ENCODE measurements at places on chromosomes 5 and 9.

- DNase-seq, result no peak
Measured at GRCh38 chr5:132747616-132748440, 602 bp downstream of the CCNI2 start.

GRCh38 chr5:150167908-150168307 lies 1.3 kb downstream of the CDX1 start:
- no peak for DNase-seq

DNA sequence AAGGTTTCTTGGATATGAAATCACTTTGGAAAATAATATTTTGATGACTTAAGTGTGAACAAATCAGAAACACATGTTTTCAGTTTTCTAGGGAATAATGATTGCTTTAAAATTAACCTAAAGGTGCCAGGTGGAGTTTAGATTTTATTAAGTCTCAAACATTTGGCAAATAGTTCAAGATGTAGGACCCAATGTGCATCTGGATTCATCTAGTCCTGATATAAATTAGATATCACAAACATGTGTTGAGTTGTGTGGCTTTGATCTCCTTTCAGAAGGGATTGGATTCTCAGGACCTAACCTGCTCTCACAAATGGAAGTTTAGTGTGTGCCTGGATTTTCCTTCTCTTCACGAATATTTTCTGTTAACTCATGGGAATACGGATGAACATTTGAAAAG lies 291.4 kb upstream of the ISL1 start:
- DNase-seq, result no peak

- DNase-seq, result no peak
Measured at GRCh38 chr5:10451137-10451824, 9.6 kb downstream of the ROPN1L start.

- no peak for DNase-seq
Measured at GRCh38 chr9:14869671-14870070, 40.6 kb downstream of the FREM1 start.

DNA sequence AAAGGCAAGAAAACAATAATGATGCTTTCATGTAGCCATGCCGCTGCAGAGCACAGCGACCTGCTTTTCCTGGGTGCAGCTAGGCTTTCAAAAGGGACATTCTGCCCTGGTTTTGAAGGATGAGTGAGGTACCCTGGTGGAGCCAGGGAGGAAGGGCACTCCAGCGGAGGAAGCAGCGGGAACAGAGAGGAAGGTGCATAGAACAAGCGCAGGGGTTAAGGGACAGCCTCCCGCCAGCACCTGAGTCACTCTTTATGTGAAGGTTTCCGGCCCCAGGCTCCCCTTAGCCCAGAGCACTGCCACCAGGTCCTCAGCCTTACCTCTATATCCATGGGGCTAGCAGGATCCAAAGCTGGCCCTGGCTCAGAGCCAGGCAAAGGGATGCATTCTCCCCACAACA lies 221.1 kb downstream of the CDK5RAP2 start:
- DNase-seq, result no peak

DNA sequence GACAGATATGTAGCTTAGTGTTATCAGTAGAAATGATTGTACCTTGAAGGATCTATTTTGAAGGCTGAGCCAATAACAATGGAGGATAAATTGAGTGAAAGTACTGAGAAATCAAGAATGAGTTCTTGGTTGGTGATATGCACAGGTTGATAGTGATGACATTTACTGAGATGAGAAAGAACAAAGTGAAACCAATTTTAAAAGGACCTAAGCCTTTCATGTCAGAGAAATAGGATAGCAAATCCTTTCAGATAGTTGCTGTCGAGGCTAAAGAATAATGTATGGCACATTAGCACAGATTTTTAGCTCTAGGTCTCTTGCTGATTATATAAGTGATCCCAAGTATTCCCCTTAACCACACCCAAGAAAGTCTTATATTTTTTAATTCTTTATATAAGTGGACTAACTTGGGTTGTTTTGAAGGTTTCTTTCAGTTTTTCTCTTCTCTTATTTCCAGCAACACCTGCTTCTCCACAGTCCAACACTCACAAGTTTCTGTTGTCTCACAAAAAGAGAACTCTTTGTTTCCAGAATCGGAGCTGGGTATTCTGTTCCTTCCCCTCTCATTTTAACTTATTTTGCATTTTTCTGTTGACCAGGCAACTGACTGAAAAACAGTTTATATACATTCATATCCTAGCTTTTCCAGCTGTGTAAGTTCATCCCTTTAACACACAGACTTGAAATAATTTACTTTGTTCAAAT lies 286.9 kb upstream of the ATP10B start:
- DNase-seq, result no peak

GRCh38 chr5:73114044-73114688 lies 6.2 kb upstream of the TMEM171 start:
- no peak for DNase-seq

GRCh38 chr9:107710546-107710945 lies 221.0 kb upstream of the KLF4 start:
- no peak for DNase-seq

DNA sequence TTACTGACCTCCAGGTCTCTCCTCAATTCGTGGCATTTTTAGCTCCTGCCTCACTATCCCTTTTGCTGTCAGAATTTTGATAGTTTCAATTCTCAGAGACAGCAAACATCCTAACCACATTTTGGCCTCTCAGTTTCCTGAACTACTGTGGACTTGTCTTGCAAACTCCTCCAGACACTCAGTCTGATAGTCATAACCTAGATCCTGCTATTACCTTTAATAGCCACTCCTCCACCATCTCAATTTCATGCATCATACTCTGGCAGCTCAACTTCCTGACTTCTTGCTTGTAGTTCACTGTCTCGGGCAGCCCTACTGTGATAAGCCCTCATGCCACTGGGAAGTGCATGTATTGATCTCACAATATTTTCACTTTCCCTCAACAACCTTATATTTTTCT lies 481.8 kb upstream of the CDH18 start:
- no peak for DNase-seq

DNA sequence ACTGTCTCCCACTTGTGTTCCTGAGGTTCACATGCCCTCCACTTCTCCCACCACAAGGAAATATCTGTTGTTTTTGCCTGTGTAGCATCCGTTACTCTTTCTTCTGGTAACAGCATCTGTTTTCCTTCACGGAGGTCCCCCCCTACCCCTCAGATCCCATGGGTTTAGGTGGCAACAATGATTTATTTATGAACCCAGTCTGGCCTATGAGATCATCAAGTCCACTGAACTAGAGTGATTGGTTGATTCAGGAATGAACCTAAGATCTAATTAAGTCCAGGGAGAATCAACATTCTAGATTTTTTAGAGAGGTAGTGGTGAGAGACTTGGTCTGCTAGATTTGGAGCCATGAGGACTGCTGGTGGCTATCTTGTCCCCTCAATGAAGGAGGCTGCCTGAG lies 166.8 kb downstream of the NR3C1 start:
- DNase-seq, result no peak

GRCh38 chr5:38874948-38875456 lies 29.2 kb downstream of the OSMR start:
- DNase-seq, result no peak

DNA sequence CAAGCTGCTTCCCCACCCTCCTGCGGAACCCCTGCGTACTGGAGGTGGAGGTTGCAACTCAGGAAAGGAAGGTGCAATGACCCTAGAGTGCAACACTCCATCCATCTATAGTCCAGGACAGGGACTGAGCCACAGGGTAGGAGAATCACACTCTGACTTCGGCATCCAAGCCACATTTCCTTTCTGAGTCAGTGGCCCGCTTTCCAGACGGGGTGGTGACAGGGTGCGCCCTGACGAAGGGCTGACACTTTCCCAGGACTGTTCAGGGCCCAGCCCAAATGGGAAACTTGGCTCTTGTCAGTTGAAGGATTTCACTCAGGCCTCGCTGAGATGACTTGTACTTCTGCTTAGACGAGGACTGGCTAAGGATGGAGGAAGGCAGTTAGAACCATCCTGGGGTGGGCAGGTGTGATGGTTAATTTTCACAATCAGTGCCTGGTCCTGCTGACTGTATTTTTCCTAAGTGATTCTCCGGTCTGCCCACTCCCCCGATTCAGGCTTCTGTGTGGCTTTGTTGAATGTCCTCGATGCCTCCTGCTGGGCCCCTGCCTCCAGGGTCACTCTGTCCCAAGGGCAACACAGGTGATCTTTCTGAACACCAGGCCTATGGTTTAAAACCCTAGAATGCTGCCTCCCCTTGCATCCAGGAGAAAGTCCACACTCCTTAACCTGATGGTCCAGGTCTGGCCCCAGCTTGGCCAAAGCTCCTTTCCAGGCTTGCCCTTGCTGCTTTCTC lies 228.1 kb downstream of the FSTL4 start:
- no peak for DNase-seq

- no peak for DNase-seq
Measured at GRCh38 chr5:150527038-150527437, 19.1 kb downstream of the NDST1 start.

DNA sequence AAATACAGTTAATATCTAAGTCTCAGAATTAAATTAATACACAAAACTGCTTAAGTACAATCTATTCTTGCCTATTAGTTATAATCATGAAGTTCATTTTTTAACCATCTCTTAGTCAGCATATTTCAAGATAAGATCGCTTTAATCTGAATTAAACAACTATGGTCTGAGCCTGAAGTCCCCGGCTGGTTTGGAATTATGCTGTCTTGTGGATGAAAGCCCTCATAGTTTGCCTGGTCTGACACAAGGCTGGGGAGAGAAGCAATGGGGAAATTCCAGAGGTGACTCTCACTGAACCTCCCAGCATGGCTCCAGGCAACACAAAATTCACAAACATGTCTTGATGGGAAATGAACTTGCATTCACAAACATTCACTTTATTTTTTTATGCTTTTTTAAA lies 28.0 kb upstream of the GRAMD2B start:
- DNase-seq, result no peak

- no peak for DNase-seq
Measured at GRCh38 chr9:137836831-137837241, 40.7 kb upstream of the CACNA1B start.

DNA sequence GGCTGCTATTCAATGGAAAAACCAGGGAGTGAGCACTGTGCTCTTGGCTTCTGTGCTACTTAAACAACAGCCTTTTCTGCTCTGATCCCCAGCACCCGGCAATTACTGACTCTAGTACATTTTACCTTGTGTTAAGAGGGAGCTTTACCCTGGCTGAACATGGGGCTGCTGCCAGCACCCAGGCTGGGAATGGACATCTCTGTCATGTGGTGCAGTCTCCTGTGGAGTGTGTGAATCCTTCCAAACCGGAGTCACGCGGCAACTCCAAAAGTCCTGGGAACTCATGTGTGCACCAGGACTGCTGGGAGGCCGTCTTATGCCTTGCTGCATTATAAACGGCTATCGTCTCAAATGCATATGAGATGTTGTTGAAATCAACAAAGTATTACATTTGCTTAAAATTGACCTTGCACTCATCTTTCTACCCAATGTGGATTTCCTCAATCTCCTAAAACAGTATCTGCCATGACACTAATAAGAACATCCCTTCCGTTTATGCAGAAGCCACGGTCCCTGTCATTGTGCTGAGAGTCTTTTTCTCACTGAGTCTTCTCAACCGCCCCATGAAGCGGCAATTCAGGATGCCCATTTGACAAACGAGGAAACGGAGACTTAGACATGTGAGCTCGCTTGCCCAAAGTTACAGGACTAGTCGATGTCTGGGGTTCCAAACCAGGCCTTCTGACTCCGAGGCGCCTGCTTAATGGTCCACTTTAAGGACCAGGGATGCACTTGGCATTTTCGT lies 884 bp upstream of the GSN start:
- DNase-seq, result no peak

Measured in NCI-H510A (cell line).